Gastrocnemius medialis (tissue), 4 donors: ENCODE measurements at places on chromosomes 7 and 10. TPM values are rescaled to one million over a fixed set of nuclear protein-coding genes. Genes with fewer than 3 reads are reported as not detected.

DNA sequence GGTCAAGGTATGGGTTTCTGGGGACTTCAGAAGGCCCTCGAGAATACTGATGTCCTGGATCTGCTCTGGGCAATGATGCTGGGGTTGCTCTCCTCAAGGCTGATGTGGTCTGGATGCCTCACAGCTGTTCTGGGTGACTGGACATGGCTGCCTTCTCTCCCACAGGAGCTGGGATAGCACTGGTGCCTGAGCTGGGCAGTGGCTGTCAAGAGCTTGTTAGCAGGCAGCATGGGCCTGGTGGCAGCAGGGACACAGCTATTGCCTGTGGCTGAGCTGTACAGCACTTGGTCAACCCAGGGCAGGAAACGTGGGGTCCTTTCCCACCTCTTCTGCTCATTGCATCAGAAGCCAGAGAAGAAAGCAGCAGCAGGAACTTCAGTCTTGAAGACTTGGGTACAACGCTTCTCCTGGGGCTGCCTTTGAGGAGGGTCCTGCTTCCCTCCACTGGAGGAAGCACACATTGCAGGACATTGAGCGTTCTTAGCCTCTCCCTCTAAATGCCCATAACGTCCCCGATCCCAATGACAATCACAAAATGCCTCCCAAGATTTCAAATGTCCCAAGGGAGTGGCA is 13.0 kb downstream of the ADCYAP1R1 start:
- DNase-seq = no peak

DNA sequence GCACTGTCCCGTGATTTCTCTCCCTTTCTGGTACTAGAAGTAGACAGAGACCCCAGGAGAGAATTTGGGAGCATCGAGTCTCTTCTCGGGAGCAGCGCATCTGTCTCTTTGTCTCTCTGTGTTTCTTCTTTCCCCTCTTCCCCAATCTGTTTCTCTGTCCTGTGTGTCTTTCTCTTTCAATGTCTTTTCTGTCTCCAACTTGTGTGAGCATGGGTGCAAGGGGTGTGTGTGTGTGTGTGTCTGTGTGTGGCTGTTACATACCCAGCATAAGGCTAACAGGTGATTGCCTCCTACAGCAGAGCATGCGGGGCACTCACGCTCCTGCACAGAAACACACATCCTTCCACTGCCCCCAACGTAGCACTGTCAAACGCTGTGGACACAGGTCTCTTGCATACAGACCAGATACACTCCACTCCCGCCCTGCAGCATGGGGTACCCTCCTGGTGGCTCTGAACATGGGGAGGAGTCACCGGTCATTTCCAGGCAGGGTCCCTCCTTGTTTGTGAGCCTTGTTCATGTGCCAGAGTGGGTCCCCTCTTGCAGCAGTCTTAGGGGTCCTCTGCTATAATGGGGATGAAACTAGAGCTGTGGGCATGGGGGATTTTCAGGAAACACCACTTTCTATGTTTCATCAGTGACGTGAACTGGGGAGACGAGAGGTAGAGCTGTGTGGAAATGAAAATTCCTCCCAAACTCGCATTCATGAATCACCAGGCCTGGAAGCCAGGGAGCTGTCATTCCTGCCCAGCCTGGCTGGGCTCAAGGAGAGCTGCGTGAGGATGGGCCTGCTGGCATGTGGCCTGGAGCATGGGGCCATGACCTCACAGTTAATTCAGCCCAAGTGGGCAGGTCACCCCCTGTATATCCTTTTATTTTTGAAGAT is 980 bp downstream of the ADAMTS14 start:
- DNase-seq = no peak

- DNase-seq = no peak
These were observed 101.5 kb downstream of the GRM3 start for GRCh38 chr7:86745013-86745745.

Gene SPDYE16
- 0.31 TPM for total RNA-seq

Gene CACNB2
- total RNA-seq = not detected
